Inflammatory macrophage treated with lipopolysaccharide for 1 hour (primary cell): ENCODE measurements at places on chromosomes 13 and 19.

GRCh38 chr19:2500841-2501261, 24.9 kb downstream of the GADD45B start:
- DNase-seq: no peak

DNA sequence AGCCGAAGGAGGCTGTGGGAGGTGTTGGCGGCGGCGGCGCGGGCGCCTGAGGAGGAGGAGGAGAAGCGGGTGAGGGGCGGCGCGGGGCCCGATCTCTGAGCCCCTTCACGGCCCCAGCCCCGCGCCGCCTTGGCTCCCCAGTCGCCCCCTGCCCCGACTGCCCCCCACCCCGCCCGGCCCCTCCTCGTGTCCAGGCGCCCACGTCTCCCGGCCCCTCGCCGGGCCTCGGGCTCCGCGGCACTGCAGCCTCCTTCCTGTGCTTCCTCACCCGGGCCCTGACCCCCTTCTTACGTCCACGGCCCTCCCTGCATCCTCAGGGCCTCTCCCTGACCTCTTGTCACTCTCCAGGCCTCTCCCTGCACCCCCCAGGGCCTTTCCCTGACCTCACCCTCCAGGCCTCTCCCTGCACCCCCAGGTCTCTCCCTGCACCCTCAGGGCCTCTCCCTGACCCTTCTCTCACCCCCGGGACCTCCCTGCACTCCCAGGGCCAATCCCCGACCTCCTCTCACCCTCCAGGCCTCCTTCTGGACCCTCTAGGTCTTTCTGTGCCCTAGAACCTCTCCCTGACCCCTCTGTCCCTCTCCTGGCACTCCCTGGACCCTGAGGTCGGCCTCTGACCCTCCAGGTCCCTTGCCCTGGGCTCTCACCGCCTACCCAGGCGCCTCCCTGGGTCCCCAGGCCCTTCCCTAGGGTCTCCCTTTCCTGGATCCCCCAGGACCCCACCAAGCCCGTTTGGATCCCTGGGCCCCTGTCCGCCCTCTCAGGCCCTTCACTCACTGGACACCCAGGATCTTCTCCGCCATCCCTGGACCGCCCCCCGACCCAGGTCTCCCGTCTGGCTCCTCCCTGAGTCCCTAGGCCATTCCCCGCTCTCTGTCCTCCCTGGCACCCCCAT, 460 bp downstream of the KMT5C start:
- no peak for DNase-seq

DNA sequence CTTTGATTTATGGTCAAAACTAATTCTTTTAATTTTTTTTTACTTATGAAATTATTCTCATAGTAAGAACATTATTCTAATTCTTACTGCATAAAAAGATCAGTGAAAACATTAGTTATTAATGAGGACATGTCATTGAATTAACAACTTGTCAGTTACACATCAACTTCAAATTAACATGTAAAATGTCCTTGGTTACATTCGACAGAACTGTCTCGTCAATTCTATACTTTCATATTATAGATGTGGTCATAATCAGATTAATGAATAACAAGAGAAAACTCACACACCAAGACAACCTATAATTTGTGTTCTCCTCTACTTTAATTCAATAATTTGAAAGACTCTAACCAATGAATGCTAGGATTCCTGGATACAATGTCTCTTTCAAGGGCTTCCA, 66.7 kb downstream of the KATNAL1 start:
- DNase-seq: no peak

DNA sequence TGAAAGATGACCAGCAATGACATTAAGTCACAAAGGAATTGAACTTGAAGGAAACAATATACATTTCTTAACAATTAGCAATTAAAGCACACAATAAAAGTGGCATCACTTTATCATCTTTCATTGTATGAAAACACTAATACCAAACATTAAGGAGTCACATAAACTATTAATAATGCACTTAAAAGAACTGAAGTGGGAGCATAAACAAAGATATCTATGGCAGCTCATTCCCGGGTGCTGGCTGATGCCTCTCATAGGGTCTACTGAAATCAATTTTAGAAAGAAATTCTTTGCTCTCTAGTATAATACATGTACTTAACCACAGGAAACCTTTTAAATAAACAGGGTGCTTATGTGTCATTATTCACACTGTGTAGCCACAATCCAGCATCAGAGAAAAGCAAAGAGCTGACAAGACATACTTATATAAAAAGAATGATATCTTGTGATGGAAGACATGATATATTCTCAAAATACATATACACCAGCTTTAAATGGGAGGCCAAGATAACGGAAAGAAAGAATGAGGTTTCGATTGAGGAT, 1207.8 kb downstream of the EFNB2 start:
- DNase-seq: no peak

- DNase-seq: peak; percentile 9
Measured at GRCh38 chr19:22144394-22144793, 52.4 kb downstream of the ZNF676 start.

GRCh38 chr19:1590641-1591397, 1.8 kb downstream of the MBD3 start:
- no peak for DNase-seq

- DNase-seq: peak; percentile 47
Measured at GRCh38 chr13:43434191-43434590, 352.6 kb downstream of the ENOX1 start.

DNA sequence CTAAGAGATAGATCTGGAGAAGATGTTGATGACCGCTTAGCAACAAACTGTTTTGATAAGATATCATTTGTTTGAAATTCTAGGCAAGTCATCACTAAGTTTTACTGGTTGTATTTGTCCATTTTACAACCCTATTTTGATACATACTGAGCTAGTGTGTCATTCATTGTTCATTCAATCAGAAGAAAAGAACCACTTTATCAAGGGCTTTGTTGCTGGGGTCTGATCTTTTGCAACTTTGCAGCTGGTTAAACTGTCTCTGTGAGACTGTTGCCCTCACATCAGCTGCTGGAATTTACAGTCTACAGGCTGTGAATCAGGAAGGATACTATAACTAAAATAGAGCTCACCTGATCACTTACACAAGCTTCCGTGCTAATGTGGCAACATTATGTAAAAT, 290.5 kb downstream of the RFC3 start:
- DNase-seq: no peak

GRCh38 chr13:98878486-98879126, 99.3 kb downstream of the DOCK9 start:
- no peak for DNase-seq

- DNase-seq: no peak
Measured at GRCh38 chr19:4061683-4062418, 4.8 kb downstream of the ZBTB7A start.

DNA sequence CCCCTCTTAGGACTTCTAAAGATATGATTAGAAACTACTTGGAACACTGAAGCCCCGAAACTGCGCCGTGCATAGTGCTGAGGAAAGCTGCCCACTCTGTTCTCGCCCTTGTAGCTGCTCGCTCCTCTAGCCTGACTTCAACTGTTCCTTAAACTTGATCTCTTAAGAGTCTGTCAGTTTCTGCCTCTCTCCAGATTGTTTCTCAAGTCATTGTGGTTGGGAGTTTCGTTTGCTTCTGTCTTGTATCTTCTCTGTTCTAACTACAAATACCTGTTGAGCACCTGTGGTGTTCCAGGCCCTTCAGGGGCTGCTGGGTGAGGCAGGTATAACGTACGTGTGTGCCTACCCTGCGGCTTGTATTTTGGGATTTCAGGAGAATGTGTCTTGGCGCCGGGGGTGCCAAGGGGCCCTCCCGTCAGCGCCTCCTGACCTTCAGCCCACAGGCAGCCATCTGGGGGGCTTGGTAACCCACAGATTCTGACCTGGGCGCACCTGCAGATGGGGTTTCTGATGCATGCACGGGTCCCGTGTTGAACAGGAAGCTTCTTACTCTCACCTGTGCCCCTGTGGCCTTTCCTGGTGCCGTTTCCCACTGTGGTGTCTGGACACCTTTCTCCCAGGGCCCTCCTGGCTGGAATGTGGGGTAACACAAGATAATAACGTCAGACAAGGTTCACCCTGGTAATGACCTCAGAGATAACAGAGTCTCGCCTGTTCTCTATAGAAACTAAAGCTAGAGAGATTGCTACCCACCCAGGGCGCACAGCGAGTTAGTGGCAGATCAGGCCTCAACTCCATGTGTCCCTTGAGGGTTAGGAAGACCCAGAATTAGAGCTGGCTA, 17.2 kb upstream of the DCUN1D2 start:
- no peak for DNase-seq
